Spinal cord (tissue), 10 donors: ENCODE measurements at places on chromosomes 2 and 18. TPM values are rescaled to one million over a fixed set of nuclear protein-coding genes. Genes with fewer than 3 reads are reported as not detected.

RBM44 gene
- 0.65 TPM for polyA plus RNA-seq

MOCOS gene
- 0.76 TPM for polyA plus RNA-seq

ALPP gene
- polyA plus RNA-seq = 0.30 TPM

SMAD4 gene
- polyA plus RNA-seq = 91.8 TPM

COL5A2 gene
- polyA plus RNA-seq = 73.0 TPM
